ENCODE measurements at places on chromosomes 3 and 15.
A peak's percentile ranks its signal among the peaks of the same experiment; 100 is the strongest.

- DNase-seq = no peak
Measured at GRCh38 chr3:125150525-125151441, 61.8 kb downstream of the SLC12A8 start.

DNA sequence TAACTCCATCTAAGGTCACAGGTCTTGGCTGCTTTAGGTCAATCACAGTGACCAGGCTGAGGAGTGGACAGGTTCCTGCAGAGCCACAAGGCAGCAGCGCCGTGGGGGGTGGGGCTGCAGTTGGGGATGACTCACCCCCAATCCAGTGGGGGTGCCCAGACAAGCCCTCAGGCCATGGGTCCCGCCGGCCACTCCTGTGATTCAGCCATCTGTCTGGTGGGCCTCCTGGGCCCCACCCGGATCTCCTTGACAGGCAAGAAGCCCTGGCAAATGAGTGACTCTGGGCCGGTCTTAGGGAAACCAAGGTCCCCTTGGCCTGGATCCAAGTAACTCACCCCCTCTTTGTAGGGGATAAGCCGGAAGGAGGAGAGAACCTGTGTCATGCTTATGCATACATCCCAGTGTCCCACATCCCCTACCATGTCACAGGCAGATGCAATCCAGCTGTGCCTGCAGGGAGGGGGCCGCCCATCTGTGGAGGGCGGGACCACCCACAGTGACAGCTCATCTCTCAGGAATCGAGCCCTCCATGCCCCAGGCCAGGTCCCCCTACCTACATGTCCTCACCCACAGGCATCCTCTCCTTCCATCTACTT is 495 bp upstream of the COL7A1 start:
- peak; percentile 57 for DNase-seq

DNA sequence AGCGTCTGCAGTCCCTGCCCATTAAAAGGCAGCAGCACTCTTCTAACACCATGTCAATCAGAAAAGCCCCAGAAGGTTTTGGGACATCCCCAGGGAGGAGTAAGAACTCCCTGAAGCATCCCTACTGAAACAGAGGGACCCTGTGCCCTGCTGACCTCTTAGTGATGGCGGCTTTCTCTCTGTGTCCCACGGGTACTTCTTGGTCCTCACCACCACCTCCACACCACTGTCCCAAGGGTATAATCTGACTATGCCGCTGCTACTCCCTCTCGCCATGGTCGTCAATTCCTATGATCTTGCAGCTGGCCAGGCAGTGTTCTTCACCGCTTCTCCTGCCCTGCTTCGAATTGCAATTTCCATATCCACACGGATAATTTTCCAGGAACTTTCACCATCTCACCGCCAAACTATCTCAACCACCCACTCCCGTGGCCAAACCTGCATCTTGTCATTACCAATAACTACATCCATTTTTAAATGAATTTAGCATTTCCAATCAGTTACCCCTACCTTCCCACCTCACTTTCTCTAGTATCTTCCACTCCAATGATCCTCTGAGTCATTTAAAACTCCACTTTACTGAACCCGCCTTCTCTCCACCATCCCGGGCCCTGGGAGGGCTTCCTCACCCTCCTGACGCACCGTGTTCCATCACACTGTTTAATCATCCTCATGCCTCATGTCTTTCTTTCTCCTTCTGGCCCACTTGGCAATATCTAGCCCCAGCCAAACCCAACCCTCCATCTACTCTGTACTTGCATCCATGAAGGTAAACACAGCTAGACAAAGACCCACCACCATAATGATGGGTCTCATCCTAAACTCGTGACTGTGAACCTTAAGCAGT is 23.7 kb downstream of the PRR23E start:
- DNase-seq = peak; percentile 28

- DNase-seq = no peak
Measured at GRCh38 chr3:127690106-127690505, 17.4 kb downstream of the ABTB1 start.

- DNase-seq = no peak
Measured at GRCh38 chr3:162601101-162601670, 1104.6 kb downstream of the OTOL1 start.

GRCh38 chr3:67118635-67119034 is 120.5 kb downstream of the KBTBD8 start:
- no peak for DNase-seq

DNA sequence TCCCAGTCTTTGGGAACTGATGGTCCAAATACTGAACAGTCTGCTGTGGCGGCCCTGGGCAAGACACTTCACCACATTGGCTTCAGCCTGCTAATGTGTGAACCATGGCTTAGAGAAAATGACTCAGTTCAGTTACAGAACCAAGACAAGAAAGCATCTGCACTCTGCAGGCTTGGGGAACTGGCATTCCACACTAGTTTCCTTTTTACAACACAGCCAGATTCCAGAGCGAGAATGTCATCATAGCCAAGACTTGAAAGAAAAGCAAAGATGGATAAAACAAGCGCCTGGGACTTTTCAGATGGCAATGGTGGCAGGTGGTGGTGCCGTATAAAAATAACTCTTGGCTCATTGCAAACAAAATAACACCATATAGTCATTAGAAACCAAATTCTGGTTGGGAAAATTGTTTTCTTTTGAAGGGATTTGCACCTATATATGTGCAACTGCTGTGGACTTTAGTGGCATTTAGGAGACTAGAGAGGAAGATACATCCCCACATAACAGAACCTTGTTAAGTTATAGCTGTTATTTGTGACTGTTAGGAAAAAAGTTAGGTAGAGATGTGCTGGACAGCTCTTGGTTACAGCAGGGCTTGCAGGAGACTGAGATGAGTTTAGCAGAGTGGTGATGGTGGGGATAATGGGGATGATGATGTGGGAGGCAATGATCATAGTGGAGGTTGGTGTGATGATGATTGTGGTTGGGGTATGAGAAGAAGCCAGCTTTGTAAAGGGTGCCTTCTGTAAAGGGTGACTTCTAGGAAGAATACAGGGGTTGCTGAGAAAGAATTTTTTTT is 273.6 kb downstream of the THRB start:
- no peak for DNase-seq

DNA sequence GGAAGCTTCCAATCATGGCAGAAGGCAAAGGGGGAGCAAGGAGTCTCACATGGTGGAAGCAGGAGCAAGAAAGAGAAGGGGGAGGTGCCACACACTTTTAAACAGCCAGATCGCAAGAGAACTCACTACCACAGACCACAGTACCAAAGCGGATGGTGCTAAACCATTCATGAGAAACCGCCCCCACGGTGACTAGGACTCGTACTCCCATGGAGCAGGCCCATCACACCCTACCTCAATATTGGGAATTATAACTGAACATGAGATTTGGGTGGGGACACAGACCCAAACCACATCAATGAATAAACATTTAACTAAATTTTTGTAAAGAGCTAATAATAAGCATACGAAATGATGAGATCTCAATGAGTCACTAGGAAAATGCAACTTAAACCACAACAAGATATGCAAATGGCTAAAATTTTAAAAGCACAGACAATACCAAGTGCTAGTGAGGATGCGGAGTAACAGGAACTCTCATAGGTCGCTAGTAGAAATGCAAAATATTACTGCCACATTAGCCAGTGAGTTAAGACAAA is 10.0 kb downstream of the MRPS25 start:
- peak; percentile 78 for DNase-seq

GRCh38 chr3:13233487-13234485 is 160.6 kb upstream of the IQSEC1 start:
- no peak for DNase-seq

DNA sequence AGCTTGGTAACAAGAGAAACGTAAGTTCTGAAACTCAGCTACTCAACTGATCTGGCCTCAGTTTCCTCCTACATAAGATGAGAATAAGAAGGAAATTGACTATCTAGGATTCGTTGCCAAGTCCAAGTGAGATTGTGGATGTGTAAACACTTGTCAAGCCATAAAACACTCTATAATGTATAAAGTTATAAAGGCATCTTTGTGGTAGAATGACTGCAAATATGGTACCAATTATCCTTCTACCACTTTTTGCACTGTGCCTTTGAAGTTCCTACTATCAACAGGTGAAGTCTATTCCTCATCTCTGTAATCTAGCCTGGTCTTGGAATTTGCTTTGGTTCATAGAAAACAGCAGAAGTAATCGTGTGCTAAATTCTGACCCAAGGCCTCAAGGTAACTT is 138.2 kb downstream of the GADL1 start:
- no peak for DNase-seq

DNA sequence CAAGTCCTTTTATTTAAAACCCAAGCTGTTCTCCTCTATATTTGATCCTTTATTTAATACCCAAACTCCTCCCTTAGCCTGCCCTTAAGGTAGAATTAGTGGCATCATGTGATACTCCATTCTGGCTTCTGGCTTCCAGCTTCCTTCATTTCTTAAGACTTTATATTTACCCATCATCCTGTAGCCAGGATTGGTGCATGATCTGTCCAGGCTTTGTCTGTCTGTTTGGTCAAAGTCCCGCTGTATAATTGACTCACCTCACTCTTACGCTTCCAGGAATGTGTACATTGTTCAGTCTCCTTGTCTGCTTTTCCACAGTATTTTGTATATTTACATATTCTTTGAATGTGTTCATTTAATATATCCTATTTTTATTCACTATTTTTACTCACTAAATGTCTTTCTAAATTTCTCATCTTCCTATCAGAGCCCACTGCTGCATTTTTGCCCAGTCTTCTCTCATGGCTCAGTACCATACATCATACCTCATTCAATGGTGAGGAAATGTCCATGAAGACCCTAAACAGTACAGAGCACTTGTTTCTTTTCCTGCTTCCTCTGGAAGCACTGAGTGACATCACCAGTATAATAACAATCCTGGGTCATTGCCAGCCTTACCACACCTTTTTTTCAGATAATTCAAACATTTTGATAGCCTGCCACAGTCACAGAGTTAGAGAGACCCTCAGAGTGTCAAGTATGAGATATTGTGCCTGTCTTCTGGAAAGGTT is 31.5 kb downstream of the TMEM108 start:
- DNase-seq = no peak

GRCh38 chr3:175885231-175885766 is 1026.2 kb downstream of the NAALADL2 start:
- no peak for DNase-seq

DNA sequence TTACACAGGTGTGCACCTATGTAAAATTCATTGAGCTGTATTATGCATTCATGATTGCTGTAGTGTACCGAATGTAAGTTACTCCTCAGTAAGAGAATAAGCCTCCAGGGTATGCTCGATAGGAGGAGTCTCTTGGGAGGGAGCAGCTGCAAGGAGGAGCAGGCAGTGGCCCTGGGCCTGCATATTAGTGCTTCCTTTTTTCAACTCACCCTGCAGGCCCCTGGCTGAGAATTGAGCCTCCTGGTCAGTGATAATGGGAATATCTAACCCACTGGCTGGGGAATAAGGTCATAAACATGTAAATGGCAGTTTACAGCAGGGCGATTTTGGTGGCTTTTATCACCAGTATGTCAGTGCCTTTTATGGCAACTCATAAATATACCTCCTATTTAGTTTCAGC is 21.7 kb upstream of the SFMBT1 start:
- DNase-seq = no peak

GRCh38 chr15:90910441-90911301 is 7.6 kb downstream of the MAN2A2 start:
- no peak for DNase-seq

GRCh38 chr3:156303001-156303707 is 182.8 kb downstream of the KCNAB1 start:
- DNase-seq = no peak

GRCh38 chr3:101859882-101860448 is 10.7 kb downstream of the NFKBIZ start:
- DNase-seq = no peak

DNA sequence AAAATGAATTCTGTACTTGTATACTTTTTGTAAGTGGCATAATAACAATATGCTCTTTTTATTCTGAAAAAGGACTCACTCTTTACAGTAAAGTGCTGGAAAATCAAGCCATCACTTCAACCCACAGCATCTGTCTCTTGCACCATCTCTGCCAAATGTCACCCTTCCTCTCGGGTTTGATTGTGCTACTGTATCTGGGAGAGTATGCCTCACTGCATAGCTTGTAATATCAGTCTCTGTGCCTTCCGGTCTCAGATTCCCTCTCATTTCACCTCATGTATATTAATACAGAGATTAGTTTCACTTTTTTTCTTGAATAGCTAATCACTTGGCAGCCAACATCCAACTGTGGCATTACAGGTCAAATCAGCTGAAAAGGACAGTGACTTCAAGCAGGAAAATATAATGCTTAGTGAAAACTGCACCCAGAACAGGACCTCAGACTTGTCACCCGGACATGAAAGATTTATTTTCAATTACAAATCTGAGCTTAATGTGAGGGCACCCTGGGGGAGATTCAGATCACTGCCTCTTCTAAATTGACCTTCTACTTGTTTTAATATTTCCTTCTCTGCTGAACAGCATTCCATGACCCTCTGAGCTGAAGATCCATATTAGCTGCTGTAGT is 605.8 kb upstream of the NAALADL2 start:
- no peak for DNase-seq

- DNase-seq = no peak
Measured at GRCh38 chr3:55446850-55447249, 40.3 kb downstream of the WNT5A start.

- DNase-seq = no peak
Measured at GRCh38 chr3:120595788-120596115, 384 bp upstream of the NDUFB4 start.

- DNase-seq = no peak
Measured at GRCh38 chr15:93974804-93975481, 256.4 kb upstream of the MCTP2 start.

DNA sequence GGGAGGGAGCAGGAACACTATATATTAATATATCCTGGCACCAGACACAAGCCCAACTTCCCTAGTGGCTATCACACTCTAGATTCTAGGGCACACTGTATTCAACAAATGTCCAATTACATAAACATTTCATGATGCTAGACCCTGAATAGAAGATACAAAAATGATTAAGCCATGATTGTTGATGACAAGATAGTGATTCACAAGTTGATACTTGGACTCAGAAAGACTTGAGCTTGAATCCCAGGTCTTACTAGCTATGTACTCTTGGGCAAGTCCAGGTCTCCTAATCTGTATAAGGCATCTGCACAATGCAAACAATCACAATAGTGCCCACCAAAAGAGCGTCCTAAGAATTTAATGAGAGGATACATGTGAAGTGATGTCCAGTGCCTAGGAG is 10.0 kb upstream of the SNTN start:
- no peak for DNase-seq

DNA sequence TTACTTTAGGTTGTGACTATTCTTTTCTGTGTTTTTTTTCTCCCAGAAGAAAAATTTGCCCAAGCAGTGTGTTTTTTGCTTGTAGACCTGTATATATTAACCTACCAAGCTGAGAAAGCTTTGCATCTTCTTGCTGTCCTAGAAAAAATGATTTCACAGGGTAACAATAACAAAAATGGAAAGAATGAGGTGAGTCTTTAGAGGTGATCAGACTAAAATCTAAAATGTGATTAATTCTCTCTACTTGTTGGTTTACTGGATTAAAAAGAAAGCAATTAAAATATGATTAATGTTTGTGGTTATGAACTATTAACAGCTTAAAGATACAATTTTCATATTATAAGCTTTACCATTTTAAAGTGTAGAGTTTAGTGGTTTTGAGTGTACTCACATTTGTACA is 28.2 kb downstream of the CNOT10 start:
- no peak for DNase-seq

GRCh38 chr3:39267631-39268548 is 11.9 kb downstream of the CX3CR1 start:
- peak; percentile 90 for DNase-seq

All from natural killer cell treated with Interleukin-12 subunit alpha and Interleukin-12 subunit beta and Interleukin-15 and Interleukin-18, amount 100 ng/mL, for 72 hours (primary cell).